ENCODE measurements at places on chromosomes 1 and 21.

DNA sequence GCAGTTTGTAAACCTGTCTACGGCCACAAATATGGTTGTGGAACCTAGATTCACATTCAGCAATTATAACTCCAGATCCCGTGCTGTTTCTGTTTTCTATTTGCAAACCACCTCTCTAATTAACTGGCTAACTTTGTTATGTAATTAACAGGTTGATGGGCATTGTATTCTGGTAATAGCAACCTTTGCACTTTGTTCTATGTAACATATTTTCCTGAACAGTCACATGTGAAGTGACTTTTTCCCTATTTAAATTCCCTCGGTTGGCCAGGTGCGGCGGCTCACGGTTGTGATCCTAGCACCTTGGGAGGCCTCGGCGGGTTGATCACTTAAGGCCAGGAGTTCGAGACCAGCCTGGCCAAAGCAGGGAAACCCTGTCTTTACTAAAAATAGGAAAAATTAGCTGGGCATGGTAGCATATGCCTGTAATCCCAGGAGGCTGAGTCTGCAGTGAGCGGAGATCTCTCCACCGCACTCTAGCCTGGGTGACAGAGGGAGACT, 1.4 kb downstream of the ACADM start:
- no peak for DNase-seq

DNA sequence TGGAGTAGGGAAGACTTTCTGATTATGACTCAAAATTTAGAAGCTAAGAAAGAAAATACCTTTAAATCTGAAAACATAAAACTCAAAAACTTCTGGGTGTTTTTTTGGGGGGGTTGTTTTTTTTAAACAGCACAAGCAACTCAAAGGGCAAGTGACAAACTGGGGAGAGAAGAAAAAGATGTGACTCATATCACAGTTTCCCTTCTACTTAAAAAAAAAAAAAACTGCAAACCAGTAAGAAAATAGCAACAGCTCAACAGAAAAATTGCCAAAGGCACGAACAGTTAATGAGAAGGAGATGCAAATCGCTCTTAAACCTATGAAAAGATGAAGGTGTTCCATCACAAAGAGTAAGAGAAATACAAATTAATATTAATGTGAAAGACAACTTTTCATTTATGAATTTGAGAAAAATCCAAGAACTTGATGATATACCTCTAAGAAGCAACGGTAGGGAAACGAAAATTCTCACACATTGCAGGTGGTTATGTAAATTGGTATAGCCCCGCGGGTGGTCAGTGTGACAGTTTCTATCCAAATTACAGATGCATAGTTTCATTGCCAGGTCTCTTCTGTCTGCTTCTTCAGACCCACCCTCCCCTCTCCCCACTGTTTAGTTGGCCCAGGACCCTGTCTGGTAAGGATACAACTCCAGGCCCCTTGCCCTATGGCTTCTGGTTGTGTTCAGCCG, 9.0 kb downstream of the IFNAR2 start:
- peak; percentile 46 for DNase-seq

GRCh38 chr1:58884706-58885661, 101.1 kb upstream of the JUN start:
- DNase-seq = no peak

DNA sequence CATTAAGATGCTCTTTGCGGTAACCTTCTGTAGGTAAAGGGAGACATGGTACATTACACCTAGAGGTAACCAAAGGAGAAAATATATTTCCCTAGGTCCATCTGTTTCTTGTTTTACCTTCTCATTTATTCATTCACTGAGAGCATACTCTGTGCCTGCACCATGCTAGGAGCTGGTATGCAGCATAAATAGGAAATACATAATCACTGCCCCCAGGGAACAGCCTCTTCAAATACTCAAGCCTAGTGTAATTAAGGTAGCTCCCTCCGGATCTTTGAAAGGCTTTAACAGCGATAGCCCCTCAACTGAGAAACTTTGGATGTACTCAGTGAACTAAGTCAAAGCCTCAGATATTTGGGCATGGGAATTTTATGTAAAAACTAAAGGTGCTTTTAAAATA, 123.6 kb downstream of the GABPA start:
- DNase-seq = no peak

DNA sequence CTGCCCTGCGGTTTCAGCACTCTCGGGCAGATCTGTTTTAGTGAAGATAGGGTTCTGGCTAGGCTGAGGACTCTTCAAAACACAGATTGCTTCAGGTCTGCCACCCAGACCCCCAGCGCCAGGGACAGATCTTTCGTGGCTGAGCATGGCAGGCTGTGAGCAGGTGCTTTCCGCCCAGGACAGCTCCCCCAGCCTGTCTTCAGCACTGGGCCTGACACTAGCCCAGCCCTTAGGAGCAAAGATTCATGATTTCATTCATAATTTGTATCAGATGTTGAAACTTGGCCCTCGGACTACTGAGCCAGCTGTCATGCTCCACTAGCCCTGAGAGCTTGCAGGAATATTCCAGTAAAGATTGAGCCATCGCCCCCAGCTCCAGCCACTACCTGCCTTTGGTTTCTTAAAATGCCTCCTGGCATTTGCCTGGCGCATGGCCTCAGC, 5.9 kb downstream of the ADPRS start:
- DNase-seq = no peak

DNA sequence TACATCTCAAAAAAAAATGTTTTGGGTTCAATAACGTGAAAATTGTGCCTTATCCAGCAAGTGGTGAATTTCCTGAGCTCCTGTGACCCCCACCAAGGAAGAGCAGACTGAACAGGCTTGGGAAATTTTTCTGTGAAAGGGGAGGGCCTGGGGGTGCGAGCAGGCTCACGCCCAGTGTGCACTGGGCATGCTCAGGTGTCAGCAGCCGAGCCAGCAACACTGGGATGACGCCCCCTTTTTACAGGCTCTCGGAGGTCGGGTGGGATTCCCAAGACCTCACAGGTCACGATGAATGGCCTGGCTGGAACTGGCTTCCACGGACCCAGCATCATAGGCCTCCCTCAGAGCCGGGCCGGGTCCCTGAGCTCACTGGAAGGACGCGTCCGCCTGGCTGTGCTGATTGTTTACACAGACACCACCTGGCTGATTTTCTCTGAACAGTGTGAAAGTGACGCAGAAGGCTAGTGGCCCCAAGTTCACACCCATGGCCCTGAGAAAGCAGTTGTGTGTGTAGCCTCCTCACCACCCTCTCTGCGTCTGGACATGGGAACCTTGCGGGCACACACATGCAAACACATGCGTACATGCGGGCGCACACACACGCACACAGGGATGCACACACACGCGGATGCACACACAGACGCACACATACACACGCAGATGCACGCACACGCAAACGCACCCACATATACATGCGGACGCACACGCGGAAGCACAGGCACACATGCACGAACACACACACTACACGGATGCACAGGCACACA, 9.2 kb downstream of the CSTB start:
- DNase-seq = no peak

DNA sequence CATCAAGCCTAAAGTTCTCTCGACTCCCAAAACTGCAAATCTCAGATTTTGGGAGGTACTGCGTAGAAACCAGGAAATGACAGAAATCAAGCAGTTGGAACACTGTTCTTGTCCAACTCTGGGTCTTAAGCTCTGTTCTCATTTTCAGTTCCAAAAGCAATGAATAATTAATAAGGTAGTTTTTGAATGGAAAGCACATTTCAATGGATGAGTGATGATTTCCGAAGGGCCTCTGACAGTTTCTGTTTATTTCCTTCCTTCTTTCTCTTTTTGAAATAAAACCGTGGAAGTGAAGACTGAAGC, 20.9 kb upstream of the TARBP1 start:
- DNase-seq = no peak

- DNase-seq = no peak
Observed at GRCh38 chr1:27633298-27633610, 1.7 kb downstream of the FGR start.

DNA sequence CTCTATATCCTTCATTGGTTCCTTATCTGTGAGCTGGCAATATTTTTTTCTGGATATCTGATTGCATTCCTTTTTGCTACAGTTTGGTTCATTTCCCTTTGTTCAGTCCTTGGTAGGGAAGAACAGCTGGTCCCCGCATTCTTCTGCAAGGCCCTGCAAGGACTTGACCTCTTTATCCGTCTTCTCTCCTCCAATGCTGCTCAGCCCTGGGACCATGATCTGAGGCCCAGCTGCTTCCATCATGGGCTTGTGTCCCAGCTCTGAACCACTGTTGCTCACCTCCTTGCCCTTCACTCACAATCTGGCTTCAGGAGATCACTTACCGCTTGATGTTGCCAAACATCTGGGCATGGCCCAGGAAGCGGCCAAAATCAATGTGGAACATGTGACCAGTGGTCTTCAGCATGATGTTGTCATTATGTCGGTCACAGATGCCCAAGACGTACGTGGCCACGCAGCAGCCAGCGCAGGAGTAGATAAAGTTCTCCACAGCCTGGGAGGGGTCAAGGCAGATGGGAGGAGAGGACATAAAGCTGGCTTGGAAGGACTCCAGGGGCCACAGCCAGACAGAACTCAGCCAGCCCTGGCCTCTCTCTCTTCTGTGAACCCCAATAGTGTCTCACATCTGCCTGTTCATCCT, 22.6 kb upstream of the PPP1R15B start:
- DNase-seq = no peak

- DNase-seq = no peak
Observed at GRCh38 chr1:108190686-108191416, 9.3 kb downstream of the SLC25A24 start.

- no peak for DNase-seq
Observed at GRCh38 chr1:19006000-19006399, 49.5 kb upstream of the IFFO2 start.

DNA sequence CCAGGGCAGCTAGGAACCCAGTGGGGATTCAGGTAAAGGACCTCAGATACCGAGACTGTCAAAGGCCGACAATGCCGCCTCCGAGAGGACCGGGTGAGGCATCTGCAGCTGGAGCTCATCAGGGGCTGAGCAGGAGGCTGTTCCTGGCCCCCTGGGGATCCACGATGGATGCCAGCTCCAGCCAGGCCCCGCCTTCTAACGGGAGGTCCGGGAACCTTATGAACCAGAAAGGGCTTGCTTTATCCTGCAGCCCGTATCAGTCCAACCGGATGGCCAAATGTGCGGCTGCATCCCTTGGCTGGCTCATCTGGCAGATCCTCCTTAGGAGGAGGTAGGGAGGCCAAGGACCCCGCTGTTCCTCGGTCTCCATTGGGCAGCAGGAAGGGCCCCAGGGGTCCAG, 32.0 kb downstream of the SLC45A1 start:
- no peak for DNase-seq

Data from GM18507 (cell line).